Neural crest cell (in vitro differentiated cells): ENCODE measurements at places on chromosomes 5 and 9.

DNA sequence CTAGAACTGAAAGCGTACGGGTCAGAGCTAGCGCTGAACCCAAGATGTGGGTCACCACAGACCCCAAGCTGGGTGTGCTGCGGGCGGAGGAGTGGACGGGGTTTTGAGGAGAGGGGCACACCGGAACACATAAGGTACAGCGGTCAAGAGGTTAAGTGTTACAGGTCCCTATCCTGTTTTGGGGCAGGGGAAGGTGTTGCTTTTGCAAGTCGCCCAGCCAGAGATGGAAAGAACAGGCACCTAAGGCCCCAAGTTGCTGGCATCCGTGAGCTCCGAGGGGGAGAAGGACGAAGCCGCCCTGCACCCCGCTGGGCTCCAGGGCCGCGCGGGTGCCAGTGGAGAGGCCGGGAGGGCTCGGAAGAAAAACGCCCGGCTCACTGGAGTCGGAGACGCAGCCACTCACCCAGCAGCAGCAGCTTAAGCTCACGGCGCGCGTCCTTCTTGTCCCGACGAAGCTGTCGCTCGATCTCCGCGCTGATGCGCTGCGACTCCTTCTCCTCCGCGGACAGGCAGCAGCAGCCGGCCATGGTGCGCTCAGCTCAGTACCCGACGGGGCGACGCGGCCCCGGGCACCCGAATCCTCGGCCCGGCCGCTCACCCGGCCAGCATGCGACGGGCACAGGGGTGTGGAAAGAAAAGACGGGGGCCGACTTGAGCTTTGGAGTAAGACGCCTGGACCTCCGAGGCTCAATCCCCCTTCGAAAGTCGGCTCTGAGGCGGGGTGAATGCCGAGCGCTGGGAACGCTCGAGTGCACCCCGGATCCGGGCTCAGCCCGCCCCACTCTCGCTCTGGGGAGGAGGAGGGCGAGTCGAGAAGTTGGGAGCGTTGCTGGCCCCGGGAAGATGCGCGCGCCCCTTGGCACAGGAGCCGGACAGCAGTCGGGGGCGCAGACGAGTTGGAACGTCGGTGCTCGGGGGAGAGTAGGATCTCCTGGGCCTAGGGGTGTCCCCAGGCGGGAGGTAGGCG, 572 bp downstream of the GNA14 start:
- DNase-seq, result no peak

DNA sequence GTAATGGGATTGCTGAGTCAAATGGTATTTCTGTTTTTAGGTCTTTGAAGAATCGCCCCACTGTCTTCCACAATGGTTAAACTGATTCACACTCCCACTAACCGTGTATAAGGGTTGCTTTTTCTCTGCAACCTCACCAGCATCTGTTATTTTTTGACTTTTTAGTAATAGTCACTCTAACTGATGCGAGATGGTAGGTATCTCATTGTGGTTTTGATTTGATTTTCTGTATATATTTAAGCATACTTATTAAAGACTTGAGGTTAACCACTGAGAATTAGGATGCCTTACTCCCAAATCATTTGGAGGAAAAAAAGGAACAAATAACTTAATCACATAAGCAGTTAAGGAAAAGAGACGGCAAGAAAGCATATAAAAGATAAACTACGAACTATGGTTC, 181.6 kb upstream of the FST start:
- DNase-seq, result no peak

DNA sequence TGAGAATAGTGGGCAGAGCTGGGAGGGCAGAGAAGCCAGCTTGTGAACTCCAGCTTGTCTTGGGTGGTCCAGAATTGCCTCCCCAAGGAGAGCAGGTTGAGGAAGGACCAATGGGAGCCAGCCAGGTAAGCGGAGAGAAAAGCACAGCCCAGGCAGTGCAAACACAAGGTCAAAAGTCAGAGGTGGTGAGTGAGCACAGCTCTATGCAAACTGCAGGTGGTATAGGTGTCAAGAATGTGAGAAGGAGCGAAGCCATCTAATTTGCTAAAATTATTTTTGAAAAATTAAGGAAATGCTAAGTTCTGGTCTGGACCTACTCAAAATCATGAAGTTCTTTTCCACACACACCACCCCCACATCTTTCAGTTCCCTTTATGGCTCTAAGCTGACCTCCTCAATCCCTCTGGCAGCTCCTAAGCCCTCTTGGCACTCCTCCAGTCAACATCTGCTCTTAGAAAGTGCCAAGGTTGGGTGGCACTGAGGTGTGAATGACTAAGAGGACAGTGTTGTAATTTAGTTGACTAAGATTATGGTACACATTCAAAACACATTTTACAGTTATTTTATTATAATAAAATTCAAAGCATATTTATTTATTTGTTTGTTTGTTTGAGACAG, 6.6 kb upstream of the OTULINL start:
- DNase-seq, result no peak

- no peak for DNase-seq
Observed at GRCh38 chr5:107821288-107821687, 150.6 kb upstream of the EFNA5 start.

GRCh38 chr9:5846501-5846921, 13.6 kb upstream of the ERMP1 start:
- no peak for DNase-seq

DNA sequence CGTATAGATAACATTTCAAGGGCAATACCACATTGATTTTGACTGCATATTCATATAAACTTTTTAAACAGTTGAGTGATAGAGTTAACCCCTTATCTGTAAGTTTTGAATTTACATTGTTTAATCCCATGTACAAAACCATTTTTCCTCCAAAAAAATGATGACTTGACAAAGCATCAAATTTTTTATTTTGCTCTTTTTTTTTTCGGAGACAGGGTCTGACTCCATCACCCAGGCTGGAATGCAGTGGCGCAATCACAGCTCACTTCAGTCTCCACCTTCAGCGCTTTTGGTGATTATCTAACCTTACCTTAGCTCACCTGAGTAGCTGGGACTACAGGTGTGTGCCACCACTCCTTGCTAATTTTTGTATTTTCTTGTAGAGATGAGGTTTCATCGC, 1670.1 kb upstream of the CDH9 start:
- no peak for DNase-seq

GRCh38 chr9:79446523-79447307, 125.0 kb upstream of the TLE4 start:
- DNase-seq, result no peak

DNA sequence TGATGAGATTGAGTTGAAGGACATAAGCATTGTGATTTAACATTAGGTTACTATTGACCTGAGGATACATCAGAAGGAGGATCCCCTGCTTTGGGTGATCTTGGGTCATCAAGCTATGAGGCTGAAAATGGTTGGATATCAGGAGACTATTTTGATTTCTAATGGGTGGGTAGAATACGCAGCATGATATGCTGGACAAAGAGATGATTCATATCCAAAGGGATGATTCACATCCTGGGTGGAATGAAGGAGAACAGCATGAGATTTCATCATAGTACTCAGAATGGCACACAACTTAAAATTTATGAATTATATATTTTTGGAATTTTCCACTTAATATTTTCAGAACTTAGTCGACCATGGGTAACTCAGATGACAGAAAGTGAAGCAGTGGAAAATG, 1759.5 kb upstream of the C9orf72 start:
- no peak for DNase-seq

DNA sequence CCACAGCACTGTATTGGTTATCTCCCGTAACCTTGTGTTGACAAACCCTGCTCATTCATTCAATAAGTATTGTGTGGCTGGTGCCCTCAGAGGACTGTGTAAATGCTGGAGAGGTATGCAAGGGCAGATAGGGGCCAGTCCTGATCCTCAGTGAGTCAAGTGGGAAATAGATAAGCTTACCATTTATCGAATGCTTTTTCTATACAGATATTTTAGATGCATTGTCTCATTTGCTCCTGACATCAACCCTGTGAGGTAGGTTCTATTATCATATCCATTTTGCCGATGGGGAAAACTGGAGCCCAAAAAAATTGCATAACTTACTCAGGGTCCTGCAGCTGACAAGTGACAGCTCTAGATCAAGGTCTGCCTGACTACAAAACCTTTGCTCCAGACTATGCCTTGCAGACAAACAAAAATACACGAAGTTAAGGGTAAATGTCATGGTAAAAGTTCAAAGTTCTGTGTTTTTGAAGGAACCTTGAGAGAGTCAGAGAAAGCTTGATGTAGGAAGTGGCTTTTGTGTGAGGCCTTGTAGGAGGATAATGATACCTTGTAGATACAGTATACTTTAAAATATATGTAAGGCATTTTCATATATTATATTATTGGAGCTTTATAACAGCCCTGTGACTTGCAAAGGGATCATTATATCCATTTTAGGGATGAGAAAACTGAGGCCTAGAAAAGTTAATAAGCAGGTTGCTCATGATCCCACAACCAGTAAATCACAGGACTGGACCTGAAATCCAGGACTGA, 22.7 kb downstream of the CYFIP2 start:
- no peak for DNase-seq

DNA sequence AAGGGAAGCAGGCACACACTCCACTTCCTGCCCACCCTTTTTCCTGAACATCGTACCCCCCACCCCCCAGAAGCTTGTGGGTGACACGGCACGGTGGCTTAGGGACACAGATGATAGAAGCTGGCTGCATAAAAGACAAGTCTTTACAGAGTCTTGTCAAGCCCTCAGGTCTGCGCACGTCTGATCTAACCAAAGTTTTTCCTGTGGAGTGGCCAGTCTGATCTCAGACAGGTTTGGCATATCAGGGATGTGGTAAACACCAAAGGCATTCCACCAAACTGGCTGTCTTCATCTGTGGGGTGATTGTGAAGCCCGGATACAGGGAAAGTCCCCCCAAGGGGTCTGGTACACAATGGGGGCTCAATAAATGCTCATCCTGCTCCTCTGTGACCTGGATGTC, 50.0 kb downstream of the CRB2 start:
- no peak for DNase-seq

DNA sequence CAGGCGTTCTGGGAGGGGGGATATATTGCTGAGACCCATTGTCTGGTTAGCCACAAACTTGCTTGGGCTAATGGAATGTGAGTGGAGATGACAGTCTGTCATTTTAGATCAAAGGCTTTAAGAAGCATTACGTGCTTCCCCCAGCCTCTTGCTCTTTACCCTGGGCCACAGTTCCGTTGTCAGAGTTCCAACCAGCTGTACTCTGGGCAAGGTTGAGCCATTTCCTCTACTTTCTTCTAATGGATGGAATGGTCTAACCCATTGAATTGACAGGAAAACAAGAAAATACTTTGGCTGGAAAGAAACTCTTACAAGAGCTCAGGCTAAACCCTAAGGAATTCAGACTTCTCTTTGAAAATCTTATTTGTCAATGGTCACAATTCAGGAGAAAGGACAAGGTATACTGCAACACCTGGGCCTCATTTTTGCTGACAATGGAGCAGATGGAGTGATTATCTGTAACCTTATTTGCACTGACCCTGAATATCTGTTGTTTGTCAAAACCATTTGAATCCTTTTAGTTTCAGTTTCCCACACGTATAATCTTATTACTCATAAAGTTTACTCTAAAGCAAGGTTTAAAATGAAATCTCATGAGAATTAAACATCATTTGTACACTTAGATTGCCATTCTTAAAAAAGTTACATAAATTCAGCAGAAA, 231.4 kb downstream of the PDE4D start:
- no peak for DNase-seq

GRCh38 chr9:27356446-27356845, 59.5 kb upstream of the EQTN start:
- no peak for DNase-seq

DNA sequence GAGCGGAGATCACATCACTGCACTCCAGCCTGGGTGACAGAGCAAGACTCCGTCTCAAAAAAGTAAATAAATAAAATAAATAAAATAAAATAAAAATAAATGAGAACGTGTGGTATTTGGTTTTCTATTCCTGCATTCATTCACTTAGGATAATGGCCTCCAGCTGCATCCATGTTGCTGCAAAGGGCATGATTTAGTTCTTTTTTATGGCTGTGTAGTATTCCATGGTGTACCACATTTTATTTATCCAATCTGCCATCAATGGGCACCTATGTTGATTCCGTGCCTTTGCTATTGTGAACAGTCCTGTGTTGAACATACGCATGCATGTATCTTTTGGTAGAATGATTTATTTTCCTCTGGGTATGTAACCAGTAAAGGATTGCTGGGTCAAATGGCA, 8.8 kb upstream of the RASGEF1C start:
- no peak for DNase-seq

- no peak for DNase-seq
Observed at GRCh38 chr5:89930591-89931392, 478.8 kb downstream of the CETN3 start.

- DNase-seq, result no peak
Observed at GRCh38 chr9:127143920-127144465, 21.6 kb upstream of the ANGPTL2 start.

- no peak for DNase-seq
Observed at GRCh38 chr9:114258866-114259797, 63.8 kb upstream of the ORM1 start.

DNA sequence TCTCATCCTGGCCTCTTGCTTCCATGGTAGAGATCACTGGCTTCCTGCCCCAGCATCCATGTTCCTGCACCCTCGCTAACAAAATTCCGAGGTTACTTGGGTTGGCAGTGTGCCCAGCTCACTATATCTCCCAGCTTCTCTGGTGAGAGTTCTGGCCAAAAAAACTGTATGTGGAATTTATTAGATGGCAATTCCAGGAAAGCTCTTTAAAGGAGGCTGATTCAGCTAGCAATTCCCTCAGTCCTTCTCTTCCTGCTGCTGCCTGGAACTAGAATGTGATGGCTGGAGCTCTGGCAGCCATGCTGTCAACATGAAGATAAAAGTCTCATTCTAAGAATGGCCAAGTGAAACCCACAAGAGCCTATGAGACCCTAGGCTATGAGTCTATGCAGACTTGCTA, 88.8 kb downstream of the SECISBP2 start:
- DNase-seq, result no peak

DNA sequence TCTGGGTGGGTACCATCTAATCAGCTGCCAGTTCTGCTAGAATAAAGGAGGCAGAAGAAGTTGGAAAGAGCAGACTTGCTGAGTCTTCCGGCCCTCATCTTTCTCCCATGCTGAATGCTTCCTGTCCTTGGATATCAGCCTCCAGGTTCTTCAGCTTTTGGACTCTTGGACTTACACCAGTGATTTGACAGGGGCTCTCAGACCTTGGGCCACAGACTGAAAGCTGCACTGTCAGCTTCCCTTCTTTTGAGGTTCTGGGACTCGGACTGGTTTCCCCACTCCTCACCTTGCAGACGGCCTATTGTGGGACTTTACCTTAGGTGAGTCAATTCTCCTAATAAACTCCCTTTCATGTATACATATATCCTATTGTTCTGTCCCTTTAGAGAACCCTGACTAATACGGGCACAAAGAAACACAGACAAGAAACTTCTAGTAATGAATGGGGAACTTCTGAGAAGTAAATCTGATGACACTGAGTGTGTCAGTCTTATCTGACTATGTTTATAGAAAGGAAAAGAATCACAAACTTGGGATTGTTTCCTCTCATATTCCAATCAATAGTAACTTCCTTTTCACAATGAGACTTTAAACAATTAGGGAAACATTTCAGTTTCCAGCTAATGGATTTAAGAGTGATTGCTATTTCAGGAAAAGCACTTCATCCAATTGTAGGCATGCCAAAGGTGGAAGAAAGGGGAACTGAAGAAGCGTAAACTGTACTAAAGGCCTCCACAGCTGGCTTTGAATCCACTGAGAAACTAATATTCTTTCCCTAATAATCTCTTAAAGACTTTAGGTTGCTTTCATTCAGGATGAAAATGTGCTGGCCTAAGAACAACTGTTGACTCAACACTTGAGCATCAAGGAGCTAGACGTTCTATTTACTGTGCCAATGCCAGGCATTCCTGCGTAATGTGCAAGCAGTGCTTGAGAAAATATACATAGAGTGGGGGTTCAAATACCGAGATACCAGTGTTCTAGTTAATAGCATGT, 127.9 kb upstream of the PTGER4 start:
- DNase-seq, result no peak
